ENCODE measurements at places on chromosomes 2 and 18.

- DNase-seq, result no peak
These were observed 22.2 kb upstream of the AFTPH start for GRCh38 chr2:64501946-64502345.

DNA sequence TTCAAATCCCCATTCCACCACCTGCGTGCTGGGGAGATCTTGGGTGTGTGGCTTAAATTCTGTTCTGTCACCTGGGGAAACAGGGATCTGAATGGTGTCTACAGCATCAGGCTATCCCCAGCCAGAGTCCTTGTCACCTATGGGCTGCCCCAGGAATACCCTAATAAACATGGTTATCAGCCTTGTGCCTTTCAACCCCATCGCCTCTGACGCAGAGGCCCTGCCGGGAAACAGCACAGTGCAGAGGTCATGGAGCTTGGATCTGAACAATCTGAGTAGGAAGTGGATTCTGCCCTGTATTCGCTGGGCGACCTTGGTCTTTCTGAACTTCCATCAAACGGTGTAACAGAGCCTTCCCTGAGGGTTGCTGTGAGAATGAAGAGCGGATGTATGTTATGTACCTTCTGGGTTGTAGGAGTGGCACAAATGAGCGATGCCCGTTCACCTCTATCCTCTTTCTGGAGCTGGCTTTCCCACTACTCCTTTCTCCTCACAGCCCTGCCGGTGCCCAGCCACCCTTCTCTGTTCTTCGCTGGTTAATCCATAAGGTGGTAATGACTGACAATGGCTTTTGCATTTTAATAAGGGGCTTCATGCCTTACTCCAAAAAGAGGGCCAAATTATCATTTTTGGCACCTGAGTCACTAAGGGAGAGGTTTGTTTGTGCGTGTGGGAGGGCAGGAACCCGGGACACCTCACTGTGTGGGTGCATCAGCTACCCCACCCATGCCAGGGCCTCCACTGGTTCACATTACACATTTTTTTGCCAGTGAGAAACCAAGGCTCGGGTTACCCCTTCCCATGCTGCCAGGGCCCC is 256.5 kb downstream of the MYCN start:
- DNase-seq, result no peak

DNA sequence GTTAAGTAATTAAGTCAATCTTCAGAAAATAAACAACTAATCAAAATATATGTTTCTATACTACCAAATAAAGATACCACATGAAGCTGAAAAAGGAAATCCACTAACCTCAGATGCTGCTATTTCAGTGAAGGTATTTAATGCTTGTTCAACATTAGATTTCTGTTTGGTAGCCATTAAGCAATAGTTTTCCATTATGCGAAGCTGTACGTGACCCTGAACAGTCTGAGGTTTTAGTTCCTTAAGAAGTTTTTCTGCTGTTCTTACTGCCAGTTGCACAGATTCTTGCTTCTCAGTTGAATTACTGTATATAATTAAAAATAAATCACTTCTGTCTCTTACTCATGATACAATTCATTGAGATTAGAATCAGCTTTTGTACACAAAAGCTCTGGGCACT is 65.4 kb downstream of the TTC21B start:
- DNase-seq, result no peak

DNA sequence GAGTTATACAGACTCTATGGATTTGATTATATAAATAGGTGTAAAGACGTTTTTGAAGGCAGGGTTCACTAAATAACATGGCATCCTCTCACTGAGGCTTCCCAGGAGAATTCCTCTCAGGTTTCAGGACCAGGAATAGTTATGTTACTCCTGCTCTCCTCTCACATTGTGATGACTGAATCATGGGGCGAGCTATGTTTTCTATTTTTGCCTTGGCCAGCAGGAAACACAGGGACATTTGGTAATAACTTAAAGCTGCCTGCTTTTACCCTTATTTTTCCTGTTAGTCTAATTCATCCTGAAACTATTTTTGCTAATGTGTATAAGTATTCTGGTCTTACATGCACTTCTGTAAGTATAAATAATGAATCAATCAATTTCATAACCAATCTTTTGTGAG is 115.3 kb upstream of the ITGB6 start:
- DNase-seq, result no peak

GRCh38 chr2:62800618-62801017 is 95.1 kb downstream of the EHBP1 start:
- no peak for DNase-seq

DNA sequence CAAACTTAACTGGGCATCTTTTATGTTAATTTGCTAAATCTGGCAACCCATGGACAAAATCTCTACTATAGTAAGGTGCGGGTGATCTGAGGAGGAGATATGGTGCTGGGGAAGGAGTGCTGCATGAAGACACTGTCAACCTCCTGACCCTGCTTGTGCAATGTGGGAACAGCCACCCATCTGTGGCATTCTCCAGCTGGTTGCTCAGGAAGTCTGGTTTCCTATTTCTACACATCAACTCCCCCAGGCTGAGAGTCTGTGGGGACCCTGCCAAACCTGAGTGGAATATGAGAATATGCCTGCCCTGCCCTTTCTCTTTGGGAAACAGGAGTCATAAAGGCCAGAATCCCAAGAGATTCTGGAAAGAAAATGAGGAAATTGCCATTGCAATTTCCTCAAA is 60.1 kb upstream of the PAX3 start:
- DNase-seq, result no peak

GRCh38 chr18:10951631-10952544 is 197.5 kb downstream of the PIEZO2 start:
- DNase-seq, result no peak

GRCh38 chr2:172988728-172989127 is 86.9 kb upstream of the MAP3K20 start:
- no peak for DNase-seq

- DNase-seq, result no peak
These were observed 88.2 kb upstream of the LCLAT1 start for GRCh38 chr2:30358842-30359241.

GRCh38 chr18:35507623-35508022 is 9.9 kb upstream of the INO80C start:
- DNase-seq, result no peak

GRCh38 chr2:144288438-144288837 is 231.5 kb downstream of the ZEB2 start:
- DNase-seq, result no peak

GRCh38 chr2:98416383-98417159 is 28.1 kb upstream of the INPP4A start:
- DNase-seq, result no peak

DNA sequence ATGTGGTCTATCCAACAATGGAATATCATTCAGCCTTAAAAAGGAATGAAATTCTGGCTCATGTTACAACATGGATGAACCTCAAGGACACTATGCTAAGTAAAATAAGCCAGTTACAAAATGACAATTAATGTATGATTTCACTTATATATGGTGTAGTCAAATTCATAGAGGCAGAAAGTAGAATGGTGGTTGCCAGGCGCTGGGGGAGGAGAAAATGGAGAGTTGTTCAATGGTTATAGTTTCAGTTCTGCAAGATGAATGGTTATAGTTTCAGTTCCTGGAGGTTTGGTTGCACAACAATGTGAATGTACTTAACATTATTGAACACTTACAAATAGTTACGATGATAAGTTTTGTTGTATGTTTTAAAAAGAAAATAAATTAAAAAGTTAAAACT is 79.2 kb upstream of the IL1R2 start:
- DNase-seq, result no peak

DNA sequence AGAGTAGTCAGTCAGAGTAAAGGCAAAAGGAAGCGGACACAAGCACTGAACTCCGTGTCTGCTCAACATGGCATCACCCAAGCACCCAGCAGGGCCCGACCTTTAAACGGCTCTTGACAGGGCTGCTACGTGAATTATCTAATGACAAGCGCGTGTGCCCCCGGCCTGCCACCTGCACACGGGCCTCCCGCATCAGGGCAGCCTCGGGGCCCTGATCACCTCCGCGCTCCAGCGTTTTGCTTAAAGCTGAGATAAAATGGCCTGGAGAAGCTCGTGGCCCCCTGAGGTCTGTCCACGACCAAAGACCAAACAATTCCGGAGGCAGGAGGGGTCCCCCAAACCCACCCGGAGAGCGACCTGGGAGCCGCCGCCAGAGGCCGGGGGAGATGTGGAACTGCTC is 376 bp downstream of the NDUFA10 start:
- DNase-seq, result peak; percentile 2

GRCh38 chr2:121075006-121075551 is 209.9 kb downstream of the TFCP2L1 start:
- DNase-seq, result no peak

- no peak for DNase-seq
These were observed 59.0 kb upstream of the ZNF396 start for GRCh38 chr18:35436076-35436649.

DNA sequence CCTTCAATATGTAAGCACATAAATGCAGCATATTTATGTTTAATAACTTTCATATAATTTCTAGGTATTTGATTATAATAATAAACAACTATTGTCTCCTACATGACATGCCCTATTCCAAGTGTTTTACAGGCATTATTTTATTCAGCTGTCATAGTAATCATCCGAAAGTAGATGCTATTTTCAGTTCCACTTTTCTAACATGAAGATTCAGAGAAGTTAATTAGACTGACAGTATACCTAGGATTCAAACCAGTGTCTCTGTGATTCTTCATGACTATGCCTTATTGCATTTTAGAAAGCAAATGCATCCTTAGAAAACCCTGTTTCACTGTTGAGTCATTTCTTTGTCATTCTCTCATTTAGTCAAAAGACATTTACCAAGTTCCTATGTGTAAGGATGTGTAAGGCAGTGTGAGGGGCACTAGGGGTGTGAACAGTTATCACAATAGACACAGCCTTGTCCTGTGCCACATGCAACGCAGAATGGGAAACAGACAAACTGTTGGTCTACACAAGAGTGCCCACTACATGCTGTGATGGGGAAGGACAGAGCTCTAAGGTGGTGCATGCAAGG is 79.8 kb downstream of the DTNA start:
- no peak for DNase-seq

DNA sequence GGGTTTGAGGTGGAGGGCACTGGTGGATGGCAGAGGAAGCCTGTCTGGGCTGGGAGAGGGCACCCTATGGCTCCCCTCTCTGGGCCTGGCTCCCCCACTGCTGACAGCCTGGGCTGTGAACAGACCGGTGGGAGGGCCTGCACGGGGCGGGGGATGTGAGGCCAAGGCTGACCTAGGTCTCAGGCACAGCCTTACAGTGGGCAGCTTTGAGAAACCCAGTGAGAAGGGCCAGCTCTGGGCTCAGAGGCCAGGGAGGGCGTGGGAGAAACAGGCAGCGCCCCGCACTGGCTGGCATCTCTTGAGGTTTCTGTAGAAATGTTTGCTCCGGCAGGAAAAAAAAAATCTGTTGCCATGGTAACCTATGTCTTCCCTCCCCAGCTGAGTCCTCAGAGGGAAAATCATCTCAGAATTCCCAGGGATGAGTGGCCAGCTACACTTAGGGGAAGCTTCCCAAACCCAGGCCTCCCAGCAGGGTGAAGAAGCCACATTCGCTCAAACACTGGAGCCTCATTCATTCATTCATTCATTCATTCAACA is 71.7 kb upstream of the TAF1B start:
- DNase-seq, result no peak

DNA sequence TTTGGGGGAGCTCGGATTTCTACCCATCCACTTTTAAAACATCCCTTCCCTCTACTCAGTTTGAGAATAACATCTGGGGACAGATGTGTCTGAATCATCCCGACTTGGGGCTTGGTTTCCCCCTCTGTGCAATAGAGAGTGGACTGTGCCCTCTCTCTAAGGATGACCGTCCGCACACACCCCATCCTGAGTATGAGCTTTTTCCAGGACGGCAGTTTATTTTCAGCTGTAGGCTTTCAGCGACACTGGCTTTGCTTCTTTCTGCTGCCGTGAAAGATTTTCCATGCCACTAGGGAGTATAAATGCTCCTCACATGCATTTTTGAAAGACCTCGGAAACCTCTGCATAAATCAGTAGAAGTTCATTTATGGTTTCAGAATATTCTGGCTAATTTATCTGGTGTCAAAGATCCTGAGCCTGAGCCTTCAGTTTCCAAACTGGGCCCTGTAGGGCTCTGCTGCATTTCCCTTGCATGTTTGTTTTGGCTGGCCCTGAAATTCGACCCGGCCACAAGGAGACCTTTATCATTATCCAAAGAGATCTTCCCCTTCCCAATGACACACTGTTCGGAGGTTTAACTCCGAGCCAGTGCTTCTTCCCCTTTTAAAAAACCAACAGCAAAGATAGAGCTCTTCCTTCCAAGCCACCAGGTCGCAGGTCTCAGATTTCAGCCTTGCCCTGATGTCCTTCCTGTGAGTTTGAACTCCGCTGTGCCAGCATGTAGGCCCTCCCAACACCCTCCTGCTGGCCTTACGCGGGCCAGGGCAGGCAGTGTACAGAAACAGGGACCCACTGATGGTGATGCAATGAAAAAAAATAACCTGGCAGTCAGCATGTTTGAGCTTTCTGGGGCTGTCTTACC is 53.3 kb downstream of the FECH start:
- no peak for DNase-seq

DNA sequence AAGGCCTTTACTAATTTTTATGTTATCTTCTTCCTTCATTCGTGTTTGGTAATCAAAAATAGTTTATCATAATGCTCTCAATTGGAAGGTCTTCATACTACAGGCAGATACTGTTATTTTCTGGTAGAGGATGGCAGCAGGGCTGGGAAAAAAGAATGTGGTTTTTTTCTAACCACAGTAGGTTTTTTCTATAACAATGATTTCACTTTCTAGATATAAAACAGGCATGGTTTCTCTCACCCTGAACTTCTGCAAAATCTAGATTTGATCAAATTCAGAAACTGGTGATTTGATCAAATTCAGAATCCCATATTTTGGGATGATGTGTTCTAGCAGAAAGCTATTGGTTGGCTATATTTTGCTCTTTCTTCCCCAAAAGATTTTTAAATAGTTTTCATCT is 27.6 kb downstream of the BCL11A start:
- no peak for DNase-seq

- DNase-seq, result no peak
These were observed 135.7 kb downstream of the ASB1 start for GRCh38 chr2:238562446-238562845.

- DNase-seq, result no peak
These were observed 389.2 kb downstream of the LRP1B start for GRCh38 chr2:141741652-141742051.

DNA sequence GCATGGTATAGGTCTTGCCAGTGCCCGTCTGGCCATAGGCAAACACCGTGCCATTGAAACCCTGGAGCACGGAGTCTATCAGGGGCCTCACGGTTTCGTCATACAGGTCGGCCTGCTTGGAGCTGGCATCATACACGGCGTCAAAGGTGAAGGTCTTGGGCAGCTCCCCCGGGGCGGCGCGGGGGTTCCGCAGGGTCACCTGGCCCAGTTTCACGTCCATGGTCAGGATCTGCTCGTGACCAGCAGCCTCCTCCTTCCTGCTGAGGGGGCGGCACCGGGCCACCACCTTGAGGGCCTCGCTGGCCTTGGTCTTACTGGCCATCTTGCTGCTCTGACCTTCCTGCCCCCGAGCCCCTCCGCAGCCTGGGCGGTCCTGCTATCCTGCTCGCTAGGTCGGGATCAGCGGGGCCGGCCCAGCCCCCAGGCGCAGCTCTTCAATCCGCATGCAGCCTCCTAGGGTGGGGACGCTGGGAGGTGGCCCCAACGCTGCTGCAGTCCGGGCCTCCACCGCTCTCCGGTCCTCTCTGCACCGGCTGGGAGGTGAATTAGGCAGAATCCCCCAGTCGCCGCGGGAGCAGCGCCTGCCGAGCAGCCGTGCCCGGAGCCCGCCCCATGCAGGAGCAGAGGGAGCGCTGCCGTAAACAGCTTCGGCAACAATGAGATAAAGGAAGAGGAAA is 563 bp downstream of the KIF3C start:
- no peak for DNase-seq

GRCh38 chr2:231673348-231673770 is 35.0 kb upstream of the PTMA start:
- DNase-seq, result no peak
